ENCODE measurements at places on chromosomes 5 and 9.

DNA sequence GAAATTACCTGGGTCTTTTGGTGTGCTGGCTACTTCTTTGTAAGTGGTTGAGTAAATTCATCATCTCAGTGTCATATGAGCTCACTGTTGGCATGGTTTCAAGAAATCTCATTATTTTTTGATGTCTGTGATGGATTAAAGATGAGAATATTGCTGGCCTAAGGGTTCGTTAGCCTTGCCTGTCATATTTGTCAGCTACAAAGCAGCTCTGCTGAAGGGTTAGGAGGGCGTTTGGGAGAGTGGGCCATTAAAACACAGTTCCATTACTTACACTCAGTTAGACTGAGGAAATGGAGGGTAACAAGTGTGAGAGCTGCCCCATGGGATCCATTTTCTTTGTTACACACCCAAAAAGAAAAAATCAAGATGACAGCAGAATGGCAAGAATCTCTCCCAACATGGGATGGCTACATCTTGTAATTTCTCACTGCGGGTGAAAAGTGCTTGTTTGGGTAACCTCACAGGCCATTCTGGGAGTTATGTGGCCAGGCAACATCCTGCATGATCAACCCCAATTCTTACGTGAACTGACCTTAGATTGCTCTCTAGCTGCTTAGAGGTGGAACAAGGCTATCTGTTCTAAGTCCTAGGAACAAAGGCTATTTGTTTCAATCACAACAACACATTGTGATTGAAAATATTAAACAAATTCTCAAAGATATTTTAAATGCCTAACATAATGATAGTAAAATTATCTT, 609.5 kb upstream of the RGMB start:
- no peak for DNase-seq

DNA sequence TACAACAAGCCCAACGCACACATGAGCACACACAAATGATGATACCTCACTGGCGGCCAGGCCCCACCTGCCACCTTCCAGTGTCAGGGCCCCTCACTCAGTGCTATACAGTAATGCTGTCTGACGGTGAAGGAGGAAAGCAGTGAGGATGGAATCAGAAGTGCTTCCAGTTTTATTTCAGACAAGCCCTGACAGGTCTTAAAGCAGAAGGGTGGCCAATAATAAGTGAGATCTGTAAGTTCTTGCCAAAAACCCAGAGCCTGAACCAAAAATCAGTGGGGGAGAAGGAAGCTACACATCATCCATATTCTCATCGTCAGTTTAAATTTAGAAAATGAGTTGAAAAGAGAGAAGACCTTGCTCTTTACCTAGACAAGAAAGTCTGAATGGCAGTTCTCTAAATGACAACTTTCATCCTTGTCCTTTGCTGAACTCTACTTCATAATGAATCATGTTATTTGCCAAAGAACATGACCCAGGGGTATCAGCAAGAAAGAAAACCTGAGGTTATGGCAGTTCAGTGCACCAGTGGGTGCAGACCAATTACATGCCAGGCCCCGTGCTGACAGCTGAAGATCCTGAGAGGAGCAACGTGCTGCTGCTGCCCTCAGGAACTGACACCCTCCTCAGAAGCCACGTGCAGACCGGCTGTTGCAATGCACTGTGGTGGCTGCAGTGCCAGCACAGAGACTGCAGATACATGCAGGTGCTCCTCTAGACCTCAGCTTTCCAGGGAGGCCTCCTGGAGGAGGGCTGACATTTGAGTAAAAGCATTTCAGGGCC, 118.7 kb downstream of the DROSHA start:
- DNase-seq: no peak

- DNase-seq: no peak
Observed at GRCh38 chr9:118595719-118596305, 773.4 kb downstream of the BRINP1 start.

DNA sequence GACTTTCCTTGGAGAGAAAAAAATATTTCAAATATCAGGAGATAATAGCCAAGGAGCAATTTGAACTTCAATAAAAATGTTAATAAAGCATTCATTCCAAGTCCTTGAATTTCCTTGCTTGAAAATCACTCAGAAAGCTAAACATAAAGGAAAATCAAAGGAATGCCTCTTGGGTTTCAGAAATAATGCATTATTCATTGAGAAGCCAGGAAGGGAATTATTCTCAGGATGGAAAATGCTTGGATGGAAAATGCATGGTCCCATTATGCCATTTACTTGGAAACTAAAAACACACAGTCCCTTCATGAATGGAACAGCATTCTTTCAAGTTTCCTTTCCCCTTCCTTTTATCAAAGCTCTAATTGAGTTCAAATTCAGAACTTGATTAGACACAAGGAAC, 160.9 kb downstream of the LPAR1 start:
- no peak for DNase-seq

GRCh38 chr5:147661541-147661940, 121.0 kb downstream of the JAKMIP2 start:
- no peak for DNase-seq

GRCh38 chr5:42564689-42565356, 141.6 kb downstream of the GHR start:
- no peak for DNase-seq

DNA sequence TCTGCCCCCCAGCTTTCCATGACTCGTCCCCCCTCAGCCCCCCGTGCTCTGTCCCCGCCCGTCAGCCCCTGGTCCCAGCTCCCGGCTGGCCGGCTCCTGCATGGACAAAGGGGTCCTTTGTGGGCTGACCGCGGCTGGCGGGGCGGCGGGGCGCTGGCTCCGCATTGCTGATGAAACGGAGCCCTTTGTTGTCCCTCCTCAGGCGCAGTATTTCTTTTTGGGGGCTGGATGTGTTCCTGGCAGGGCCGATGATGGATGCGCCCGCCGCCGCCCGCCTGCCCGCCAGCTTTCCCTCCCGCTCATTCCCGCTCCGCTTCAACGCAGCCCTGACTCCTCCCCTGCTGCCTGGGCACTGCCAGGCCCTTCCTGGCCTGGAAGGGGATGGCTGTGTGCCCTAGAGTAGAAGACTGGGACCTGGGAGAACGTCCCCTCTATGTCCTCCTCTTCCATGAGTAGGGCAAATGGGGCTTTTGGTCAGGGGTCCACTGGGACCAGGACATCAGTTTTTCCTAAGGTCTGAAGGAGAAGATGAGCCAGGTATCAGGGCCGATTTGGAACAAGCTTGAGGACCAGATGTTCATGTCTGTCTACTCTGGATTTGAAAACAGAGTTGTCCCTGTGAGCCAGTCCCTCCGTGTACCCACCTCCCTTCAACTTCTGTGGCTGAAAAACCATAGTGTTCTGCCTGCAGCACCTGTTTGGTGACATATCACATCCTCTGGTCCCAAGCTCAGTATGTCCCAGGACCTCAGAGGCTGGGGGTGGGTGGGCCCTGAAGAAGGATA, 29.0 kb downstream of the CXXC5 start:
- no peak for DNase-seq
